IPS DF 6.9 (cell line): ENCODE measurements at places on chromosomes 13 and 19.

DNA sequence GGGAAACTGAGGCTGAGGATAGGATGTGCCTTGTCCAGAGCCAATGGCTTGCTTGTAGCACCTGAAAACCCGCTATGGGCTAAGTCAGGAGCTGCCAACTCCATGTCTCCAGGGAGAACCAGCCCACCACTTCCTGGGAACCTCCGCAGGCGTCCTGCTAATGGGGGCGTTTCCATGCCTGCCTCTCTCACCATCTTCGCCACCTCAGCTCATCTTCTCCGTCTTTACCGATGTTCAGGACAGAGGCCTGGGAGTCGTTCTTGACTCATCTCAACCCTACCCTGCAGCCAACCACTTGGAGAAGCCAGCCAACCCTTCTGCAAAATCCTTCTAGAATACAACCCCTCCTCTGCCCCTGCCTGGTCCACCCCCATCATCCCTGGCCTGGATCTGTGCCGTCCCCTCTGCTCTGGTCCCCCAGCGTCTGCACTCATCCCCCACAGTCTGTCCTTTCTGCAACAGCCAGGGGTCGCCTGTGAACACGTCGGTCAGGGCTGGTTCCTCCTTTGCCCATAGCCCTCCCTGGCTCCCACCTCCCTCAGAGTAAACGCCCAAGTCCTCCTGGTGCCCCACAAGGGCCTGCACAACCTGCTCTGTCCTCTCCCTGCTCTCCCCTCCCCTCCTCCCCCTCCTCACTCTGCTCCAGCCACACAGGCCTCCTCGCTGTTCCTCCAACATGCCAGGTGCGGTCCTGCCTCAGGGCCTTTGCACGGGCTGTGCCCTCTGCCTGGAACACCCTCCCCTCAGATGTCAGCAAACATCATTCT lies 31.0 kb downstream of the PTPRS start:
- DNase-seq = no peak

- no peak for DNase-seq
These were observed 179.7 kb upstream of the ZNF507 start for GRCh38 chr19:32165750-32166149.

DNA sequence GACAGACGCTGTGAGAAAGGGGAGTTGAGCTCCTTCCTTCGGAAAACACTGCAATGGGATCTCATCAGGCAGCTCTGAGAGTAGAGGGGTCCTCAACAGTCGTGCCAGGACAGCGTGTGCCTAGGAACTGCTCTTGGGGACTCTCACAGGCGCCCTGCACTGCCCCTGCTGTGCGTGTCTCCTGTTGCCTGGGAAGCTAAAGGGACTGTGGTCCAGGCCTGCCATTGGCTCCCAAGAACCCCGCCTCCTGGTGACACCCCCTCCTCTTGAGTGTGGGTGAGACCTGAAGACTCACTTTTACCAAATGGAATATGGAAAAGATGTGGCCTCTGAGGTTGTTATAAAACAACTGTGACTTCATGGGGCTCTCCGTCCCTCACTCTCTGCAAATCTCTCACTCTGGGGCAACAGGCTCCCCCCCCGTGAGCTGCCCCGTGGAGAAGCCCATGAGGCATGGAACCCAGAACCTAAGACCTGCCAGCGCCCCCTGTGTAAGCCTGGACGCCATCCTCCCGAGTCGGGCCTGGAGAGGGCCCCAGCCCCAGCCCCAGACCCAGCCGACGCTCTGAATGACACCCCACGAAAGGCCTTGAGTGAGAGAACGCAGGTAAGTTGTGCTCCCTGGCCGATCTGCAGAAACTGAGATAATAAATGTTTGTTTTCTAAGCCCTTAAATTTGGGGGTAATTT lies 302.7 kb downstream of the FGF9 start:
- no peak for DNase-seq

GRCh38 chr19:54444737-54445136 lies 4.3 kb upstream of the LENG8 start:
- no peak for DNase-seq
